ENCODE measurements at places on chromosomes 3 and 15. TPM values are rescaled to one million over a fixed set of nuclear protein-coding genes. Genes with fewer than 3 reads are reported as not detected.

- DNase-seq, result no peak
Measured at GRCh38 chr3:278300-279064, 81.9 kb downstream of the CHL1 start.

- no peak for DNase-seq
Measured at GRCh38 chr3:93988283-93988682, 8.3 kb downstream of the ARL13B start.

GRCh38 chr15:33500432-33501195 lies 189.8 kb downstream of the RYR3 start:
- DNase-seq, result no peak

GRCh38 chr3:14839236-14839635 lies 20.5 kb downstream of the FGD5 start:
- DNase-seq, result peak; percentile 74

- no peak for DNase-seq
Measured at GRCh38 chr3:45345846-45346580, 42.4 kb upstream of the LARS2 start.

GRCh38 chr3:10459954-10460754 lies 45.2 kb downstream of the ATP2B2 start:
- DNase-seq, result peak; percentile 82

PIK3R4 gene
- total RNA-seq, result 42.4 TPM

- no peak for DNase-seq
Measured at GRCh38 chr3:159781867-159782266, 206.8 kb upstream of the IL12A start.

ADAMTS17 gene
- 1.6 TPM for total RNA-seq

- peak; percentile 76 for DNase-seq
Measured at GRCh38 chr3:16357186-16358121, 92.4 kb downstream of the OXNAD1 start.

DNA sequence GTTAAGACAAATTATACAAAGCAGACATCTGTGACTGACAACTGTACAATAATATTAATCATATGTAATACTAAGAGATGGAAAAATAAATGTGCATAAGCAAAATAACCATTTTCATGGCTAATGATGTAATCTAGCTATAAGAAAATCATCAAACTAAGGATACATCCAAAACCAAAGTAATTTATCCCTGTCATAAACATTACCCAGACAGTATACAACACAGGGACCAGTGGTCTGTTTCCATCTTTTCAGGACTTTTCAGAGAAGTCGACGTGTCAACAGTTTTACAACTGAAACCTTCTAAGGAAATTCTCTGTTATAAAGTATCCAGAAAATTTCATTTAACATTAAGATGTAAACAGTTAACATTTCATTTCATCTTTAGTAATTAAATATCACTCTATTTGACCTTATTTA lies 11.0 kb downstream of the THBS1 start:
- peak; percentile 16 for DNase-seq

SAMMSON gene
- 0.48 TPM for total RNA-seq

DNA sequence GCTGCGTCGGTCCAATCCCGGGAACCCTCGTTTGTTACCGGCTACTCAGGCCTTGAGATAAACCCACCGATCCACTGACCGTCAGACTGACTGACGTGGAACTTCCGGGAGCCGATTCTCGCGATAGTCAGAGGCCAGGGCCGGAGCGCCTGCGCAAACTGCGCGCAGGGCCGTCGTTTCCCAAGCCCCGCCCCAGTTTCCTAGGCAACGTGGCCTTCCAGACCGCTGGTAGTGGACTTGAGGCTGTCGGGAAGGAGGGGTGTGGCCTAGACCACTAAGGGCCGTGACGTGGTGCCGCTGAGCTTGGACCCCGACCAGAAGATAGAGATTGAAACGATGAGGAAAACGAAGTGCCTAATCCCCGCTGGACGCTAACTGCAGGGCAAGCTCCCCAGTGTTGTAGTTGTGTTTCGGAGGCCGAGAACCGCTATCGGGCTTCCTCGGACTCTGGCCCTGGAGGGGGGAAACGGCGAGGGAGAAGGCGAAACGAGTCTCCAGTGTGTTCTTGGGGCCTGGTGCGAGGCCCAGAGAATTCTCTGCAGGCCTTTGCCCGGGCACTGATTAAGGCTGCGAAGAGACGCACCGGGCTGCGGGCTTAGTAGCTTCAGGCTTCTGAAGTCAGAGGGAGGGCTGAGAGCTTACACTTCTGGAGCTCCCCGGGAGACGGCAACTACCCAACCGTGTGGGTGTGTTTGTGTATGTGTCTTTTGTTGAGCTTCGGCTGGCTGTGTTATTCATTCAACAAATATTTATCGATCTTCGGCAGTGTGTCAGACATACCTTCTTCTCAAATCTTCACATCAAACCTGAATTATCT lies at the start of gene COPB2:
TSS of gene COPB2 (minus strand) at position 96 of the 817 bp plus-strand sequence. CDS start 97 bp downstream, outside the sequence.
- peak; percentile 99 for DNase-seq

GRCh38 chr3:192326656-192327055 lies 400.7 kb downstream of the FGF12 start:
- DNase-seq, result no peak

RPL32 gene
- 1,815 TPM for total RNA-seq

DNA sequence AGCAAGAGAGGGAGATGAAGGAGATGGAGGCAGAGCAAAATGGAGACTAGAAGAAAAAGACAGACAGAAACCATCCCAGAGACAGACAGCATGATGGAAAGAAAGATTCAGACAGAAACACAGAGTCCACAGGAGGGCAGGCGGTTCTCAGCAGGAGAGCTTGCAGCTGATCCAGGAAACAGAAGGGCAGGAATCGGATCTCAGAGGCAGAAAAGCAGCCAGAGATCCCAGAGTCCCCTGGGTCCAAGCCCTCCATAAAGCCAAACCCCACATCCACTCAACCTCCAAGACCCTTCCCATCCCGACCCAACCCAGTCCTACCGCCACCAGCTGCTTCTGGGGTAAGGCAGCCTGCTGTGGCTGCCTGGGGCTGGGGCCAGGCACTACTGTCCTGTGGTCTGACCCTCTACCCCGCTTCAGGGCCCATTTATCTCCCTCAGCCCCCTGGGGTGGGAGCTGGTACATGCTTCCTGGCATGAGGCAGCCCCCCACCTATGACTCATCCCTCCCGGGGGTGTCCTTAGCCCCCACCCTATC lies at the start of gene UCN2:
TSS of gene UCN2 (minus strand) at position 400 of the 537 bp plus-strand sequence. CDS start 657 bp downstream, outside the sequence.
- peak; percentile 72 for DNase-seq

SERPINI1 gene
- 1.9 TPM for total RNA-seq

DLL4 gene
- 2.5 TPM for total RNA-seq

DNA sequence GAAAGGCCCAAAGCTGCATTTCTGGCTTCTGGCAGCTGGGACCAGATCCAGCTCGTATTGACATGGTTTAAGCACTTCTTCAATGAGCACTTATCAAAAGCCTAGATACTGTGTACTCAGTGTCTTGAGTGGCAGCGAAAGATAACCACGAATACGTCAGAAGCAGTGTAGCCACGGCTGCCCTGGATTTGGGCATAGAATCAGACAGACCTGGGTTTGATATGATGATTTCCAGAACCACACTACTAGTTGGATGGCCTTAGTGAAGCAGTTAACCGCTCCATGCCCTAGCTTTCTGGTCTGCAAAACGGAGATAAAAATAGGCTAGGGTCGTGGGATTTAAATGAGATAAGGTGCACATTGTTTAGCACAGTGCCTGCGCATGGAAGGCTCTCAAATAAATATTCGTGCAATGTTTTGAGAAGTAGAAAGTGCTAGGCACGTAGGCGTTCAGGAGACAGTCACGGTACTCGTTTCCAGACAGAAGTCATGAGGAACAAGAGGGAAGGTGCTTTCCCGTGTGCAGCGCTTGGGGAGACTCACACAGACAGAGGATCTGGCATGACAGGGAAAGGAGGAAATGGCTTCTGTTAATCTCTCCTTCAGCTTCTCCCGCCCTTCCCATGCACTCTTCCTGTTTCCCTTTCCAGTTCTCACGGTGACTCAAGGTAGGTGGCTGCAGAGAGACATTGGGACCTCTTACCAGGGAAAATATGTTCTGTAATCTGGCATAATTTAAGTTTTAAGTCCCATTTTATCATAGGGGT lies 70.3 kb downstream of the CCNL1 start:
- DNase-seq, result peak; percentile 57

- peak; percentile 82 for DNase-seq
Measured at GRCh38 chr15:74291101-74292071, 55.3 kb downstream of the CCDC33 start.

MYRIP gene
- not detected for total RNA-seq

- DNase-seq, result peak; percentile 11
Measured at GRCh38 chr3:117874904-117875874, 1159.5 kb downstream of the IGSF11 start.

ZNF717 gene
- 9.7 TPM for total RNA-seq

GRCh38 chr15:63380808-63381282 lies 801 bp downstream of the CA12 start:
- DNase-seq, result peak; percentile 15

DNA sequence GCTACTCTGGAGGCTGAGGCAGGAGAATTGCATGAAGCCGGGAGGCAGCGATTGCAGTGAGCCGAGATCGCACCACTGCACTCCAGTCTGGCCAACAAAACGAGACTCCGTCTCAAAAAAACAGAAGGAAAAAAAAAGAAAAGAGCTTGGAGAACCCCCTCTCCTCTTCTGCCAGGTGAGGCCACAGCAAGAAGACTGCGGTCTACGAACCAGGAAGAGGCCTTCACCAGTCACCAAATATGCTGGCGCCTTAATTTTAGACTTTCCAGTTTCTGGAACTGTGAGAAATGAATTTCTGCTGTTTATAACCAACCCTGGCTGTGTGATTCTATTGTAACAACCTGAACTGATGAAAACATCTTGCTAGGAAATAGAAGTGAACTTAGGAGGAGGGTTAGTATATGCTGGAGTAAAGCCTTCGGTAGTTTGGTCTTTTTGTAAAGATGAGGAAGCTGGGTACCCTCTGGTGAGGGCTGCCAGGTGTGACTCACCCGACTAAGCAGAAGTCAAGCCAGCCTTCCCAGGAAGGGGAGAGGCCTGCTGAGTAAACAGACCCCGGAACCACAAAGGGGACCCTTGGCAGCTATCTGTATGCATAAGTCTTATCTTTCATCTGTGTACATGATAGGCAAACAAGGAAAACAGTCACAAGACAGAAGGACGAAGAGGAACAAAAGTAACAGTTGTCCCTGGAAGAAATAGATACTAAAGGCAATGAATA lies 78.7 kb downstream of the KLF13 start:
- peak; percentile 95 for DNase-seq
